ENCODE measurements at places on chromosomes 3 and 15. TPM values are rescaled to one million over a fixed set of nuclear protein-coding genes. Genes with fewer than 3 reads are reported as not detected.
A peak's percentile ranks its signal among the peaks of the same experiment; 100 is the strongest.

- no peak overlapping the region for H3K4me3 ChIP-seq
- H3K27me3 ChIP-seq = no peaks in the 10 kb centered on the region
- no peak overlapping the region for H3K27ac ChIP-seq
- no peaks in the 10 kb centered on the region for H3K4me1 ChIP-seq
- DNase-seq = no peak
Observed at GRCh38 chr3:114590309-114591047, 296.6 kb downstream of the TIGIT start.

Gene GALNT15
- not detected for total RNA-seq

DNA sequence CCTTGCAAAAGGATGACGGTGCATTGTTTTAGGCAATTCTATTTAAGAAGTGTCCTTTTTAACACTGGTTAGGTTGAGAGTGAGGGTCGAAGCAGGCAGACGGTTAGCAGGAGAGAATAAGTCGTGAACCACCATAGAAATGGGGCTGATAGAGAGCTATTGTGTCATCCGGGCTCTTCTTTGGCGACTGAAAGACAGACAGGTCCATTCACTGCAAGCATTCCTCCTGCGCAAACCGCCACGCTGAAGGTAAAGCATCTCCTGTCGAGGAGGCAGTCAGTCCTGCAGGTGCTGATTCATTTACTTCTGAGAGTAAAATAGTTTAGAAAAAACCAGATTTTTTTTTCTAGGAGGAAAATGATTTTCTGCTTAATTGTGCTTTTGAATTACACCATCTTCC is 1002.8 kb upstream of the NR2F2 start:
- no peak overlapping the region for H3K4me3 ChIP-seq
- no peaks in the 10 kb centered on the region for H3K4me1 ChIP-seq
- H3K27me3 ChIP-seq = no peaks in the 10 kb centered on the region
- no peak overlapping the region for H3K27ac ChIP-seq
- H3K36me3 ChIP-seq = no peaks in the 10 kb centered on the region

Gene MYEF2
- total RNA-seq = 17.8 TPM

Gene TGM4
- total RNA-seq = not detected

DNA sequence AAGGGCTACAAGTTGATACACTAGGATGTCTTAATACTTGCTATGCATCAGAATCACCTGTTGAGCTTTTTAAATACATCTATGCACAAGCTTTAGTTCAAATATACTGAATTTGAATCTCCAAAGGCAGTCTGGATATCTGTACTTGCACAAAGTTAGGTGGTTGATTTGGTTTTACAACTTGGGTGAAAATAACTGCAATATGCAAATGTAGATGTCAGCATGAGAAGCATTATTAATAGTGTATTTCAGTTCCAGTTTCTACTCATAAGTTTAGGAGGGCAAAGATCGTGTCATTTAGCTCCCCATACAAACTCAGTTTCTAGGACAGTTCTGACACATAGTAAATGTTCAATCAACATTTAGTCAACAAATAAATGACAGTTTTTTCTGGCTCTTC is 25.6 kb downstream of the IQCB1 start:
- H3K27me3 ChIP-seq = no peaks in the 10 kb centered on the region
- no peak overlapping the region for H3K4me3 ChIP-seq
- no peak overlapping the region for H3K27ac ChIP-seq
- peaks cover 3% of the 10 kb centered on the region for H3K36me3 ChIP-seq
- DNase-seq = no peak

Gene SGO1
- 0.44 TPM for total RNA-seq

DNA sequence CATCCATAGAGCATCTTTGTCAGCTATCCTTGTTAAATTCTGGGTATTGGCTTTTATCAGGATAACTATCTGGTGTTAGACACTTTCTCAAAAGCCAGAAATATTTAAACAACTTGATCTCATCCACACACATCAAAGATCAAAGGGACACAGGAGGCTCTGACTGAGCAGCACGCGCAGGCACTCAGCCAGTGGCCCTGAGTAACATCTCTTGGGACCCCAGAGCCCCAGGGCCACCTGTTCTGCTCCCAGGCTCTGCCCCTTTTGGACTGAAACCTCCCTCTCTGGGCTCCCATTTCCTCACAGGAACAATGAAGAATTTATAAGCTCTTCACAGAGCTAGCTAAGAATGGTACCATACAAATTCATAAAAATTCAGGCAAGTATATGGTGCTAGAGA is 16.1 kb downstream of the ATP10A start:
- H3K27ac ChIP-seq = peak overlapping the region; percentile 75
- peaks cover 68% of the 10 kb centered on the region for H3K4me1 ChIP-seq
- H3K27me3 ChIP-seq = no peaks in the 10 kb centered on the region
- DNase-seq = peak; percentile 21
